ENCODE measurements at places on chromosomes 5 and 9.

DNA sequence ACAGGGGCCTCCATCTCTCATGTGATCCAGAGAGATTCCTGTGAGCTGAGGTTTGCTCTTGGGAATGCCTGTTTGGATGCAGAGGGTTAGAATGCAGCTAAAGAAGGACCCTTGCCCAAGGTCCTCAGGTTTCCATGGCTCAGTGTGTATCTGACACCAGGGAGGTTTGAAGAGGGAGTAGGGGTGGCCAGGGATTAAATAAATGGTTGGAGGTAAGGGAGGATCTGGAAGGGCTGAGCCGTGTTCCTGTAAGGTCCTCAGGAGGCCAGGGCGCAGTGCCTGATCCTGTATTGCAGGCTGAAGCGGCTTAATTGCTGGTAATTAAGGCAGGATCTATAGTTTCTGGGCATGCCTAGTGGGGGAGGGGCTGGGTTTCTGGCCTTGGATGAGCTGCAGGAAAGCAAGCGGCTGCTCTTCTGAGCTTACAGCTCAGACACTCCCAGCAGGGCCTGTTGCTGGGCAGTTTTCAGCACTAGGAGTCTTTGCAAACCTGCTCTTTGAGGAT, 41.5 kb upstream of the MAP1B start:
- DNase-seq, result no peak

GRCh38 chr5:169646856-169647255, 9.8 kb downstream of the DOCK2 start:
- DNase-seq, result no peak

DNA sequence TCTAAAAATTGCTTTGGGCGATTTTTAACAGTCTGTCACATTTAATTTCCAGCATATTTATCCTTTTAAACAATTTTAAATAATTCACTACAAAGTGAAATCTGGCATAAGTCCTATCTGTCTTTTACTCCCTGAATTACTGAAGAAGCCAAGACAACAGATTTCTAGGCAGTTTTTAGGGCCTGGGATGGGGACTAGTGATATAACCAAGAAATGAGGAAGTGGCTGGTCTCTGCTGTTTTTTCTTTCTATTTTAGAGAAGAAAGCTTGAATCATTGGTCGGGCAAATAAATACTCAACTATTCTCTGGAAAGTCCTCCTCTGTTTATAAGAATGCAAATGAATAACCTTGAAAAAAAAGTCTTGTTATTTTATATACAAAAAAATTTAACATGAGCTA, 79.7 kb upstream of the SSBP2 start:
- DNase-seq, result no peak

- DNase-seq, result no peak
These were observed 48.8 kb downstream of the NTNG2 start for GRCh38 chr9:132210472-132211145.

DNA sequence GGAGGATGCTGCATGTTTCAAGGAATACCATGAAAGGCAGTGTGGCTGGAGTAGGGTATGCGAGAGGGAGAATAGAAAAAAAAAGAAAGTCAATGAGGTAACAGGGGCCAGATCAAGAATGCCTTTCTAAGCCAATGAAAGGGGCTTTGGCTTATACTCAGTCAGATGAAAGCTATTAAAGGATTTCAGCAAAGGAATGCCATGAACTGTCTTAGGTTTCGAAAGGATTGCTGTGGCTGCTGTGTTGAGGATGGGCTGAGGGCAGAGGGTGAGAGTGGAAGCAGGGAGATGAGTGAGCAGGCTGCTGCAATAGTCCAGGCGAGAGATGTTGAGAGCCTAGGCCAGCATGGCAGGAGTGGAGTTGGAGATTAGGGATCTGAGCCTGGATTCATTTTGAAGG, 135.4 kb upstream of the CKMT2 start:
- no peak for DNase-seq

- DNase-seq, result peak; percentile 30
These were observed 35.3 kb upstream of the CLPTM1L start for GRCh38 chr5:1380011-1380817.

GRCh38 chr9:16682273-16682672, 188.2 kb downstream of the BNC2 start:
- no peak for DNase-seq

DNA sequence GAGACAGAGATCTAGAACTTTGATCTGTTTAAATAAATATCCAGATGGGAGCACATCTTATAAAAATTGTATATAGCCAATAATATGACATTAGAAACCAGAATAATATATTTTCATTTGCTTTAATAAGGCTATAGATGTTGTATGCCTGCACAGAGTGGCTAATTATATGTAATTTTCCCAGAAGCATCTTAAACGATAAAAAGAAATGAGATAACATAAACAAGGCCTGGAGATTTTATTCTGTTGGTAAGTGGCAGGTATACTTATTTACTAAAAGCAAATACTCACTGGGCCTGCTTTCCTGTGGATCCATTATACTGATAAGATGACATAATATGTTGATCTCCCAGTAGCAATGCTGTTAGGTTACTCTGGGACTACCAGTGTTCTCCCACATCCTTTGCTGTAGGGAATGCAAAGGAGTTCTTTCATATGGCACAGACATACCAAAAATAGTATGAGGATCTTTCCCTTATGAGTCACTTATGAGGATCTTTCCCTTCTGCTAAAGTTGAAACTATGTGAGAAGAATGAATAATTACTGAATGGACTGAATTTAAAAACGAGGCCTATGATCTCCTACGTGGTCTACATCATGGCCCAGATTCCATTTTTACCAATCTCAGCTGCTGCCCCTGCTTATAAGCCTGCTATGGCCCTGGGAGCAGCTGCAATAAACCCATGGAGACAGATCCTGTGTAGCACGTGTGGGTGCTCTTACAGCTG, 112.1 kb downstream of the NUDT12 start:
- no peak for DNase-seq

- no peak for DNase-seq
These were observed 12.1 kb downstream of the BSPRY start for GRCh38 chr9:113361304-113362018.

DNA sequence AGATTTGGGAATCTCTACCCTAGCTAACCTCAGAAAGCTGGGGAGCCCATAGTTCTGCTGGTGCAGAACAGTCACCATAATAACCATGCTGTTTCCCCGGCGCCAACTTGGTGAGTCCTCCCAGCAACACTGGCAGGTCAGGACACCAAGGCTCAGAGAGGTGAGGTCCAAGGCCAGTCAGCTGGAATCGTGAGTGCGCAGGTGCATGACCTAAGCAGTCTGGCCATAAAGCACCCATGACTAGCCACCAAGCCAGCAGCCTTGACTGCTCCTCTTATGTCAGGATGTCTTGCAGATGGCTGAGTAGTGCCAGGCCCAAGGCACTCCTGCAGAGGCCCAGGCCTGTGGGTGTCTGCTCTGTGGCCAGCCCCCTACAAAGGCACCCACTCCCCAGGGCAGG, 2.6 kb downstream of the RNF44 start:
- no peak for DNase-seq

GRCh38 chr5:35214051-35214450, 16.2 kb downstream of the PRLR start:
- DNase-seq, result no peak

DNA sequence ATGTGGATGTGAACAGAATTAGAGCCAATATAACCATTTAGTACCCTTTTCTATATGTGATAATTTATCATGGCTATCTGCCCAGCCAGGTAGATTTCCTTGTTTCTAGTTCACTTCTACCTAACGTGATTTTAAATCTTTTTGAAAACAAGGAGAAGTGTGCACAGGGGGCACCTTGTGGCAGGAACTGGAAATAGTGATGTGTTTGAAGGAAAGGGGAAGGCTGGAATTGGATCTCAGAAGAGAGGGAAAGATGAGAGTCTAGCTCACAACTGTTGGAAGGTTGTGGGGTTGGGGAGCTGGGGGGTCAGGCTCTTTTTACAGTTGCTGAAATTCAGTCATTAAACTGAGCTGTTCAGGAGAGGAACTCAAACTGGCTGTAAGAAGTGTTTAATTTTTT, 219.5 kb downstream of the KCTD16 start:
- no peak for DNase-seq

DNA sequence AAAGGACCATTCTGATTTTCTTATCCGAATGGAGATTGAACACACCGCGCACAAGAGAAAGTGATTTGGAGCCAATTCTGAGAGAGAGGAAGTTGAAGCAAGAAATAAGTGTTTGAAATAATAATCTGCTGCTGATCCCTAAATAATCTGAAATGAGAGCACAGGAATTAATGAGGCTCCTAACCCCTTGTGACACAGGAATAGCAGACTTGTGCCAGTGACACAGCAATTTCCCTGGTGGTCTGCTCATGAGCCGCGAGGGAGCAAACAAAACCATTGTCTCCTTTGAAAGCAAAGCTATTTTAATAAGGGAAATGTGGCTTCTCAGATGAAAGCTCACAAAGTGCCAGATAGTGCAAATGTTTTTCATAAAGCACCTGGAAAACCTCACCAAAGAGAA, 936.1 kb upstream of the WWC1 start:
- no peak for DNase-seq

DNA sequence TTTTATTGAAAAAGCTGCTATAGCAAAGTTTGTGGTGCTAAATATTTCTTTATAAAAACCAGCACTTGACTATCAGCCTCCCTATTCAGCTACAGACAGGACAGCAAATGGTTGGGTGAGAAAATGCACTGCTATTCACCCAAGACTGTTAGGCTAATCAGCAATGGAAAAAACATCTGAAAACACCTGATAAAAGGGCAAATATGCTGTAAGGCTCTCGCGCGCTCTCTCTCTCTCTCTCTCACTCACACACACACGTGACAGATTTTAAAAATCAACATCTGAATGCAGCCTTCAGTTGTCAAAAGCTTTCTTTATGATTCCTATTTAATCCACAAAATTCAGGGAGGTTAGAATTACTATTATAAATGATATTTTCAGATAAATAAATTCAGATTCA, 80.2 kb downstream of the HTR4 start:
- no peak for DNase-seq

GRCh38 chr5:14880688-14881087, 9.1 kb upstream of the ANKH start:
- no peak for DNase-seq

- DNase-seq, result no peak
These were observed 627.2 kb downstream of the CCDC171 start for GRCh38 chr9:16180091-16180490.

- no peak for DNase-seq
These were observed 8.1 kb upstream of the ZBTB43 start for GRCh38 chr9:126796758-126797157.

DNA sequence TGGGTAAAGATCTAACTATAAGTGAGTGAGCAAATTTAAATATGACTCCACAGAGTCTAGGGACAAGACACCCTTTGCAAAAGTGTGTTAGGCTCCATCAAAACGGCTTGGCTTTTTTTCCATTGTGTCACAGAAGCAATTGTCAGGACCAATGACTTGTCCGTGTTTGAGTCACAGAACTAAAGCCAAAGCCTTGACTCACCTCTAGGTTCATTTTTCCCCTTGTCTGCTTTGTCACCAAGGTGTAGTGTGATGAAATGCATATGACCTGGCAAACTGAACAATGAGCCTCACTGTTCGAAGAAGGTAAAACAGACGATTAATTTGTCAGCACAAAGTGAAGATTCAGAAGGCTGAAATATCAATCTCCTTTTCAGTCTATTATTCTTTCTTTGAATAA, 331.0 kb downstream of the GLIS3 start:
- DNase-seq, result no peak

DNA sequence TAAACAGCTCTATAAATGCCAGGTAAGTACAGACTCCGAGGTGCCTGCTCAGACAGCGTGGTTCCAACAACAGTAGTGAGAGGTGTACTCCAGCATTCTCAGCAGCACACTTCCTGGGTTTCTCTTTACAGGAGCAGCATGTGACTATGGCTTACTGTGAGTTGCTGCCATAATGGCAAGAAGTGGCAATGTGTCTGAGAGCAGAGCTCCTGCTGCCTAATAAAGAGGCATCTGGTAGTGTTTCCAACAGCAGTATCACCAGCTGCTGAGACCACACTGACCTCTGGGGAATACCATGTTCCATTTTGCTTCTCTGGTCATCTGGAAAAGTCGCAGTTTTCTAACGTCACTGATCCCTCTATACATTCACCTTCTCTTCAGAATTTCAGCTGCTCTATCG, 398.2 kb downstream of the SLCO4C1 start:
- DNase-seq, result no peak

- DNase-seq, result no peak
These were observed 395.0 kb upstream of the SMARCA2 start for GRCh38 chr9:1619915-1620710.

DNA sequence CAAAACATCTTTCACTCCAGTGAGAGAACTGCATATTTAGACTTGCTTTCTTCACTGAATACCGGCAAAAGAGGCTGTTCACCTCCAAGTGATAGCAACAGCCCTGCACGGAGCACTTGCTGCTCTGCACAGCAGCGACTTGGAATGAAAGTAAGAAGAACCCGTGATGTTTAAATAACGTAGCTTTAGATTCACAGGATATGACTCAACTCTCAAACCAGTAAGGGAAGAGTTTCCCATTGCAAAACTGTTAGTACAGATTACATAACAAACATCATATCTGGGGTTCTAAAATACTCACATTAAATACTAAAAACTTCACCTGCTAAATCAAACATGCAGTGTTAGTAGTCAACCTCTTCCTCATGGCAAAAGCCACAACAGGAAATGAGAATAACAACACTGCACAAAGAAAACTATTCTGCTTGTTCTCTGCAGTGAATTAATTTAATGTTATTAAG, 203.4 kb downstream of the MCTP1 start:
- DNase-seq, result peak; percentile 7

DNA sequence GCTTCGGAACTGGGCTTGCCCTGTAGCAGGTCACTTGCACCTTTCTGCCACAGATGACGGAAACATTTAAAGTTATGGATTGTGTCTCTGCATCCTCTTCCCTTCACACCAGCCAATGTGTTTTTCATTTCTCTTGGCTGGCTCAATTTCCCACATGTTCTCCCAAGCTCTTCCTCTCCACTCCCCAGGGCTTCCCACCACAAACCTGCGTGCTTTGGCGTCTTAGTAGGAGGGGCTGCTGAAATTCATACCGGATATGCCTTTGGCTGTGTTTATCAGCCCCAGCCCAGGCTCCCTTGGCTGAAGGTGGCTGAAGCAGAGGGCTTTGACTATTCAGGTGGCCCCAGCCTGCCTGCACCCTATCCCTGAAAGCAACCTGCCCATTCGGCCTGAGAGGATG, 32.1 kb downstream of the ADRB2 start:
- no peak for DNase-seq

DNA sequence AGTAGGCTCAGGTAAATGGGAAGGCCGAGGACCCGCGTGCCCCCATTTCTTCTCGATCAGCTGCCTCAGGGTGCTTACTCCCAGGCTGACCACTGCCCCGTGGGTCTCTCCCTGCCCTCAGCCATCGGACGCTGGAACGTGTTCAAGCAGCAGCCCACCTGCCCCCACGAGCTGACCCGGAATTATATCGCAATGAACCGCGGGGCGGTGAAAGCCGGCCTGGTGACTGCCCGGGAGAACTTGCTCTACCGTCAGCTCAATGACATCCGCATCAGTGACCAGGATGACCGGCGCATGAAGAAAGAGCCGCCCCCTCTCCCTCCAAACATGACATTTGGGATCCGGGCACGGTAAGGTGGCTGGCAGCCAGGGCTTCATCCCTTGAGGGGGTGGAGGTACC, 83.2 kb upstream of the BARHL1 start:
- no peak for DNase-seq

- no peak for DNase-seq
These were observed 119.2 kb downstream of the MSX2 start for GRCh38 chr5:174843263-174844250.

Data from hypothalamus (tissue), 51 donors.